ENCODE measurements at places on chromosomes 2 and 18.

GRCh38 chr2:45864121-45864520 is 212.6 kb downstream of the PRKCE start:
- no peak for DNase-seq

GRCh38 chr18:75122334-75122958 is 86.5 kb downstream of the PTGR3 start:
- DNase-seq = no peak

DNA sequence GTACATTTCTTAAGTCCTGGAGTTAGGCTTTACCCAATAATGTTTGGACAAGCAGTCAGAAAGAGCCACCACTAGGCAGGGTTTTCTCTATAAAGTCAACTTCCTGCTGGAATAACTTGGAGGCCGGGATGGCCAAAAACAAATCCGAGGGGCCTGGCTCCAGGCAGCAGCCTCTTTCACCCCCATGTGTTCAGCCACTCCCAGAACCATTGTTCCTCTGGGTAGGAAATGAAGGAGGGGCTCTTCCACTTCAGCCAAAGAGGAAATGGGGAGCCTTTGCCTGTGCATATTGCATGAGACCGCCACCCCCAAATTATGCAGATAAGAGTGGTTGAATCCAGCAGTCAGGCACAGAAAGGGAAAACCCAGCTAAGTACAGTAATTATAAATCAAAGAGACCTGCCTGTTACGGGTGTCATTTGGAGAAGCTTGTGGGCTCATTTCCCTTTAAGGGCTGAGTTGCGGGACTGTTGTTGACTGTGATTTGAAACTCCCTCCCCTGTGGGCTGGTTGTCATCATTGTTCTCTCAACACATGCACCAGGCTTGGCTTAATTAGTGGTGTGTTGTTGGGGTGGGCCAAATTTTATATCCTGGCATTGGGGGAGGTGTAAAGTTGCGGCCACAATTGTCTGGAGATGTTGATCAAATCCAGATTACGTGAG is 212.8 kb upstream of the SOX11 start:
- no peak for DNase-seq

GRCh38 chr18:9735879-9736278 is 27.8 kb downstream of the RAB31 start:
- no peak for DNase-seq

DNA sequence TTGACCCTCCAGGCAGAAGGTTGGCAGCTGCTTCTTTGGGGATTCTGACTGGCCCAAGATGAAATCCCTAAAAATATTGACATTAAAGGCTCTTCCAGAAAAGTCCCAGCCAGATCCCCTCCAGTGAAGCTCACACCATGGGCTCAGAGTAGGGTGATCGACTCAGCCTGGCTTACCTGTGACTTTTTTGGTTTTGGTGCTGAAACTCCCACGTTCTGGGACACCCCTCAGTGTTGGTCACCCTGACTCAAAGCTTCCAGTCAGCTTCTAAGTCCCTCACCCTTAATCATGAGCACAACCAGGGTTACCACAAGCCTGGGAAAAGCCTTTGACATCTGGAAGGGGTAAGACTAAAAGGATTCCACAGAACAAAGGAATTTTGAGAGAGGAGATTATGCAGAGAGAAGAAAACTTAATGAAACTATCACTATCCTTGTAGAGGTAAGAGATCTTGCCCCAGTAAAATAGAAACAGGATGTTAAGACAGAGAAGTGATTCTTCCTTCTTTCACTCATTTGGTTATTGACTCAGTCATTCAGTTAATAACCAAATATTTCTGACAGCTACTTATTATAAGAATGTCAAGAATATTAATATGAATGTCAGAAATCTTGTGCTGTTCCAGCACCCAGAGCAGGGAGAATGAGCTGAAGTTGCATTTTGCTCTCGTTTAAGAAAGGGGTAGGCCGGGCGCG is 66.8 kb upstream of the SEC11C start:
- DNase-seq = no peak

DNA sequence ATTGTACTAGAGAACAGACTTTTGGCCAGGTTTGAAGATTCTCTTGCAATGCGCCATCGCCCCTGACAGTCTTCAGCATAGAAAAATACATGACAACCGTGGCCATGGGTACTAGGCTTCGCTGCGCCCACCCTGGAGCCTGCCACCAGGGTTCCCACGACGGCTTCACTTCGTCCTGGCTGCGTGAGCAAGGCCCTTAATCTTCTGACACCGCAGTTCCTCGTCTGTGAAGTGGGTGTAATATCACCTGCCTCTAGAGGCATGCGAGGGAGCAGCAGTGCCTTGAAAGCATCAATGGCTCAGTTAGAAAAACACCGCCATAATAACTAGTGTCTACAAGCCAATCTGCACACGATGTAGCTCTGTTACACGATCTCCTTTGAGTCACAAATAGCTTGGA is 175.2 kb upstream of the HS6ST1 start:
- no peak for DNase-seq

GRCh38 chr2:99959261-99960014 is 183.0 kb downstream of the AFF3 start:
- DNase-seq = no peak

DNA sequence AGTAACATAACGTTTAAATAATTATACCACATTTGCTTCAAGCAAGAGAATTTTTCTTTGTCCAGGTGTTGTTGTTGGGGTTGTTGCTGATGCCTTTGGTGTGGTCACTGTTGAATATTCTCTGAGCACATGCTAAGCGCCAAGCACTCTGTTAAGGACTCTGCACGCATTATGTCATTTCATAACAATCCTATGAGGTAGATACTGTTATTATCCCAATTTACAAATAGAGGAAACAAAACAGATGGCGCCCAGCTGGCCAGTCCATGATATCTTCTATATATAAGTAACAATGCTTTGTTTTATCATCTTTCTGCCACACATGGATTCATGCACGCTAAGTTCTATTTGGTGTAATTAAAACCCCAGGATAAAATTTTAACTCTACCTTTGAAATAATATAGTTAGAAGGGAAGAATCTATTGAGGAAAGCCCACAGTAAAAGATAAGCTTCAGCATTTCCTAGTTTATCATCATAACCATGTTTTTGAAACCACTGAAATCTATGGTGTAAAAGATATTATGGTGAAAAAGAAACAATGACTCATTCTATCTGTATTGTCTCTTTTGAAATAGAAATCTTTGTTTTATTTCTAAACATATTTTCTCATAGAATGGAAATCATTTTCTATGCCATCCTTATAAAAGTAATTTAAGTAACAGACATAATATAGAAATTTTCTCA is 199.7 kb downstream of the PID1 start:
- DNase-seq = no peak

- DNase-seq = no peak
Observed at GRCh38 chr18:63119647-63120046, 199.9 kb downstream of the BCL2 start.

Data from CD4-positive, alpha-beta T cell treated with Interleukin-4 for 4 hours (primary cell).